AG04449 (cell line): ENCODE measurements at places on chromosomes 6 and 20.

- no peak for DNase-seq
Measured at GRCh38 chr6:53433261-53433950, 84.7 kb upstream of the ELOVL5 start.

DNA sequence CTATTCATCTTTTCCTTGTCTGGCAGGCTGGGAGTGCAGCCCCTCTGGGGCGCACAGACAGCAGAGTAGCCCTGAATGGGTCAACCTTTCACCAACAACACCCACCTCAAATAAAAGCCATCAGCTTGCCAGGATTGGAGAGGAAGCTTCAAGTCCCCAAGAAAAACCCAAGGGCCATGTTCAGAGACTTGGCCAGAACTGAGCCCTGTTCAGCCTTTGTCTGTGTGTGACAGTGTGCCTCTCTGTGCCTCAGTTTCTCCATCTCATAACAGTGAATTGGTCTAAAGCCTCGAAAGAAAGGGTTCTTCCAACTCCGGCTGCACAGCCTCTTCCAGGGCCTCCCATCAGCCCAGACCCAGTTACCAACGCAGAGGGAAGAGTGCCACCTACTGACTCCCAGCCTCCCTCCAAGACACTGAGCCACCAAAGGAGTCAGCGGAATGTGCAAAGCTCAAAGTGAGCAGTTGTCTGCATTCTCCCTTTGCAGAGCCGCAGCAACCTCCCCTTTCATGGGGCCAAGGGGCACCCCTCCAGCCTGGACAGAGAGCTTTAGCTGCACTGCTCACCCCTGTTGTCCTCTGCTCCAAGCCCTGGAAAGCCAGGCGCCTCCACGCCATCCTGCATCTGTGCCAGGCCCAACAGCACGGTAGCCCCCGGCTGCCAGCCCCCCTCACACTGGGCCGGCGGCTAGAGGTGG lies 82.7 kb upstream of the TOP1 start:
- DNase-seq = no peak

DNA sequence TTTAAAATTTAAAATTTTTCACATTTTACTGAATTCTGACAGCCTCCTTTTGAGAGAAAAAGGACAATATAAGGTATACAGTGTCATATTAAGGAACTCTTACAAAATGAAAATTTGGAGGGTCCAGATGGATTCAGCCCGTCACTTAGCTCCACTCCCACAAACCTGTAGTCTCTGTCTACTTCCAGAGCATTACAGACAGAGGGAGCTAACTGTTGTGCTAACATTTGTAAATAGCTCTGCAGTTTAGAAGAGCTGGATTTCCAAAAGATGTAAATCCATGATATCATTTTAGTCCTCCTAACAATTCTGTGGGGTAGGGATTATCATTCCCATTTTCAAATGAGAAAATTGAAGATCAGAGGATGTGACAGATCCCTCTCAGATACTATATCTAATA lies 16.1 kb upstream of the SERINC3 start:
- DNase-seq = no peak

DNA sequence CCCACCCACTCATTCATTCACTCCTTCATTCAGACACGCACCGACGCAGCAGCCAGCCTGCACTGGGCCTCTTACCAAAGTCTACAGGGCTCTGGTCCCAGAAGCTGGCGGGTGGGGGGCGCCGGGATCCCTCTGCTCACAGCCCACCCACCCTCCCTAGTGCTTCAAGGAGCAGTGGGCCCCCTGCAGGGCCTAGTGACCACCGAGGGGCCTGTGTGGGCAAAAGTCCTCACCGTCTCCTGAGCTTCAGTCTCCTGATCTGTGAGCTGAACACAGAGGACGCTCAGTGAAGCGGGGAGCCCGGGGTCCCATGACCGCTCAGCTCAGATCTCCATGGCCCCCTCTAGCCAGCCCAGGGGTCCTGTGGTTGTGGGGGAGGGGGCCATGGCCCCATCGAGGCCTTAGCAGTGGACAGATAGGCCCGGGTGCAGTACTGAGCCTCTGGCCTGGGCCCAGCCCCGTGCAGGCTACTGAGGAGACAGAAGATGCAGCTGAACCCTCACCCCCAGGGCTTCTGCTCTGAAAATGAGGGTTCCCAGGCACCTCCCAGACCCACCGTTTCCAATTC lies 33.4 kb upstream of the MRGBP start:
- no peak for DNase-seq

GRCh38 chr6:84052204-84052882 lies 18.8 kb downstream of the MRAP2 start:
- DNase-seq = no peak

DNA sequence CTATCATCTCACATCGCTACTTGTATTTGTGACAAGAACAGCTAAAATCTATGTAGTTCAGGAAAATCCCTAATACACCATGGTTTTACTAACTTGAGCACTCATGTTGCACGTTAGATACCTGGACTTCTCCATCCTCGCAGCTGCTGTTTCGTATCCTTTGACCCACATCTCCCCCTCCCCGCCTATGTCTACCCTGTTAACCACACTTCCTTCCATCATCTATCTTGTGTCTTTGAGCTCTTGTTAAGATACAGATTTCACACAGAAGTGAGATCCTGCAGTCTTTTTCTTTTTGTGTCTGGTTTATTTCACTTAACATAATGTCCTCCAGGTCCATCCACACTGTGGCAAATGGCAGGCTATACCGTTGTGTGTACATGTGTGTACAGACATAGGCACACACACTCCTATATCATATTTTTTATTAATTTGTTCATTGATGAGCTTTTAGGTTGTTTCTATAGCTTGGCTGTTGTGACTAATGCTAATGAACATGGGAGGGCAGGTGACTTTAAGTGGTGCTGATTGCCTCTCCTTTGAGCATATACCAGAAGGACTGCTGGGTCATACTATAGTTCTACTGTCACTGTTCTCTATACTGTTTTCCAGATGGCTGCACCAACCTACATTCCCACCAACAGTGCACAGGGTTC lies 117.8 kb downstream of the WDR27 start:
- DNase-seq = no peak

GRCh38 chr6:156585859-156586258 lies 191.3 kb upstream of the ARID1B start:
- DNase-seq = no peak

DNA sequence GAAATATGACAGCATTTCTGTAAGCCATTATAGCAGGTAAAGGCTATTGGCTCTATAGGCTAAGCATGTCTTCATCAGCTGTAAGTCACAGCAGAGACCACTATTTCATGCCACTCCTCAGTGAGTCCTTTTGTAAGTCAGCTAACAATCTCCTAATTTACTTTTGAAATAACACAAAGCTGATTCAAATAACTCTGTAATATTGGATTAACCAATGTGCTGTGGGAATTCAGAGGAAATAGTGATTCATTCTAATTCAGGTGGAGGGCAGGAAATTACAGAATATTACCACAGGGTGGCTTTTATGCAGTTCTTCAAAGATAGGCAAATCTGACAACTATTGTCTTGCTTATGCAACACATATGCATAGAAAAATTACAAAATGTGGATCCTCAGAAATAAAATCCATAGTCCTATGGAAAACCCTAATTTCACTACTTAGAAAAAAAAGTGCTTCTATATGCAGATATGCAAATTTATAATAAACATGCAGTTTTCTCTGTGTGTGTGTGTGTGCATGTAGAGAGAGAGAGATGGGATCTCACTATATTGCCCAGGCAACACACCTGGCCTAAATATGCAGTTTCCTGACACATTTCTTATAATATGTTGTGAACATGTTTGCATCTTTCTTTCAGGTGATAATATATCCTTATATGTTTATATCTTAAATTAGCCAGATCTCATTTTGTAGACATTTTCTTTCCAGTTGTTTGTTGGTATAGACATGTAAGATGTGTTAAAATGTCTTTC lies 4.8 kb upstream of the SMIM28 start:
- DNase-seq = no peak

GRCh38 chr6:144888621-144889020 lies 603.5 kb downstream of the UTRN start:
- no peak for DNase-seq

GRCh38 chr20:4280731-4281130 lies 265.4 kb upstream of the RNF24 start:
- DNase-seq = no peak

- DNase-seq = no peak
Measured at GRCh38 chr6:102895683-102896082, 1502.2 kb downstream of the GRIK2 start.

DNA sequence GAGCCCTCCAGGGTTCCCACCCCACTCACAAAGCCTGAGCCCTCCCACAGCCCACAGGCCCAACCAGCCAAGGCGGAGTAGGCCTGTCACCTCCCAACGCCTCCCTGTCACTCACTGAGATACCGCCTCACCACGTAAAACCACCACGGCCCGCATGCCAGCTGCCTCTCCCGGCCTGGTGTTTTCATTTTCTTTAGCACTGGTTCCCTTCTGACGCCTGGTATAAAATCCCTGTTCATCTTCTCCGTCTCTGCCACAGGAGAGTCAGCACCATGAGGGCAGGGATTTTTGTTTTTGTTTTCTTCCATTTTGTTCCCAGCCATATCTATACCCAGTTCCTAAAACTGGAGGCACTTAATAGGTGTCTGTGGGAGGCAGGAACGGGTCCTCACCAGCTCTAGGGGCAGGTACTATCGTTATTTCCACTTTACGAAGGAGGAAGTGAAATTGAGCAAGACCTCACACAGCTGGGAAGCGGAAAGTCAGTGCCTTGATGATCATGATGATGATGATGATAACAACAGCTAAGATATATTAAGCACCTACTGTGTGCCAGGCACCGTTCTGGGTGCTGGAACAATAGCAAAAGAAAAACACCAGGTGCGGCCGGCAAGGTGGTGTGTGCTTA lies 58.6 kb downstream of the SNAI1 start:
- DNase-seq = no peak

DNA sequence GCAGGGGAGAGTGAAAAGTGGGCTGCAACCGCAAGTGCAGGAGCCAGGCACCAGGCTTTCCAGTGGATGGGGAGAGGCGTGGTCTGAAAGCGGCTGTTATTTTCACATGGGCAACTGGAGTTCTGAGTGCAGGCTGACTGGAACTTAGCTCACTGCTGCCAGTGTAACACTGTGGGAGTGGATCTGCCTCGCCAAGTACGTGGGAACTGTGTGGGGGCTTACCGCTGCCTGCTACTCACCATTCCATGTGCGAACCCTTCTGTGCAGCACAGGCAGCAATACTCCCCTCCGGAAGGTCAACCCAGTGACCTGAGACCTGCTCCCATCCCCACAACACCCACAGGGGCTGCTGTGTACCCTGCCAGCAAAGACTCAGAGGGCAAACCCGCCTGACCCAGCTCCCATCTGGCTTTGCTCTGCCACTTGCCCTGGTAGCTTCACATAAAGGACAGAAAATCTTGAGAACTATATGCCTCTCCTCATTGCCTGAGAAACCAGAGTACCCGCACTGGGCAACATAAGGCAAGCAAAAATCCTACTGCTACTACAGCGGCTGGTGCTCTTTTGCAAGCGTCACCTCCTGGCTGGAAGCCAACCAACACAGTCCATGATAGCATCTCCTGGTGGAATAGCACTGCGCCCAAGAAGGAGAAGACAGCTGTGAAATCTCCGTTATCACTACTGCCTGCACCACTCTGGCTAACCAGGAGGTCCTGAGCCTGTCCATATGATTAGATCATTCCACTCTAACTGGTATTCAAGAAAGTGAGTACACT lies 54.4 kb upstream of the SIRPG start:
- DNase-seq = no peak

GRCh38 chr6:98636941-98637340 lies 197.4 kb upstream of the POU3F2 start:
- DNase-seq = no peak

- DNase-seq = no peak
Measured at GRCh38 chr20:1720845-1721475, 63.4 kb upstream of the SIRPG start.

DNA sequence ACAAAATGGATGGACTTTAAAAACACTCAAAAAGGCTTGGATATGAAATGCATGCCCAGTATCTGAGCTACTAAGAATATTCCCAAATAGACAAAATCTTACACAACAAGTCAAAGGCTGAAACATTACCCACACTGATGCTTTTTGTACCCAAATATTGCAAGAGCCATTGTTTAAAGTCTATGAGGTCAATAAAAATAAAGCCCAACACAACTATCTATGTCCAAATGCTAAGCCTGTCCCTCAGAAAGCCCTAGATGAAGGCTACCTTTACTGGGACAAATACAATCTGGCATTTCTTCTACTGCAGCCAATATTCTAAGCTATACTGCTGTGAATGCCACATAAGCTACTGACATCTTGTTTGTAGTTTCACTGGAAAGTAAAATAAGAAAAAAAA lies 54.3 kb downstream of the RALGAPA2 start:
- DNase-seq = no peak

DNA sequence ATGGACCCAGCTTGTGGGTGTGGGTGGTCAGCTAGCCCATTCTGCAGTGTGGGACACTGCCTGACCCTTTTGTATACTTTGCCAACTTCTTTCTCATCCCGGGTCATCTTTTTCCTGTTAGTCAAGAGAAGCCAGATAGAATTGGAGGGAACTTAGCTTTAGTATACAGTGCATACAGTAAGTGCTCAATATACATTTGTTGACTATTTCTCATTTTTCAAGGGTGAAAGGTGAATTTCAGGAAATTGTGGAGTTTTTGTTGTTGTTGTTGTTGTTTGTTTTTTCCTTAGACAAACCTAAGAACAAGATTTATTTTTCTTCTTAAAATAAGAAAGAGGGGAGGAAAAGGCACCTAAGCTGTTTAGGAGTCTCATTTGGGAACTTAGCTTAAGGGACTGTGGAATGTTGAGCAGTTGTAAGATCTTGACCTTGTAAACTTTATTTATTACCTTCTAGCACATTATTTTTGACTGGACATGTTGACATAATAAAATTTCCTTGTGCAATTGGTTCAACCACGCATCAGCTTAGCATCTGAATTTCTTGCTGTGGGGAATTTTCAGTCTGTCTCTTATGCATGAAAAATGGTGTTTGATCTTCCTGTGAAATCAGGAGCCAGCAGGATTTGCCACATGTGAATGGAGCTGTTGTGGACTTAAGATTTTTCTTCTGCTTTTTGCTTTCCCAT lies 113.6 kb downstream of the ARID1B start:
- DNase-seq = no peak

DNA sequence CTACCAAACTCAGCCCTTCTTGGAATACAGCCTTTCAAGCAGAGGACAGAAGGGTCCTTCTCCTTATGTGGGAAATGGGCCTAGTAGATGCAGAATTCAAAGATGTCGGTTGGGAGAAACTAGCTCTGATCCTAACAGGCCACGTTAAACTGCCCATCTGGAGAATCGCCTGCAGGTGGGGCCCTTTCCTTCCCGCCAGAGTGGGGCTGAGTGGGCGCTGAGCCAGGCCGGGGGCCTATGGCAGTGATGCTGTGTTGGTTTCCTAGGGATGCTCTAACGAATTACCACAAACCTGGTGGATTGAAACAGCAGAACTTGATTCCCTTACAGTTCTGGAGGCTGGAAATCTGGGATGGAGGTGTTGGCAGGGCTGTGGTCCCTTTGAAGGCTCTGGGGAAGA lies 9.1 kb downstream of the MAPK13 start:
- no peak for DNase-seq

GRCh38 chr6:44138717-44139350 lies 11.5 kb downstream of the TMEM63B start:
- no peak for DNase-seq

- no peak for DNase-seq
Measured at GRCh38 chr6:37273690-37274089, 15.7 kb upstream of the TMEM217 start.
